ENCODE measurements at places on chromosomes 7 and 10.
A peak's percentile ranks its signal among the peaks of the same experiment; 100 is the strongest.

DNA sequence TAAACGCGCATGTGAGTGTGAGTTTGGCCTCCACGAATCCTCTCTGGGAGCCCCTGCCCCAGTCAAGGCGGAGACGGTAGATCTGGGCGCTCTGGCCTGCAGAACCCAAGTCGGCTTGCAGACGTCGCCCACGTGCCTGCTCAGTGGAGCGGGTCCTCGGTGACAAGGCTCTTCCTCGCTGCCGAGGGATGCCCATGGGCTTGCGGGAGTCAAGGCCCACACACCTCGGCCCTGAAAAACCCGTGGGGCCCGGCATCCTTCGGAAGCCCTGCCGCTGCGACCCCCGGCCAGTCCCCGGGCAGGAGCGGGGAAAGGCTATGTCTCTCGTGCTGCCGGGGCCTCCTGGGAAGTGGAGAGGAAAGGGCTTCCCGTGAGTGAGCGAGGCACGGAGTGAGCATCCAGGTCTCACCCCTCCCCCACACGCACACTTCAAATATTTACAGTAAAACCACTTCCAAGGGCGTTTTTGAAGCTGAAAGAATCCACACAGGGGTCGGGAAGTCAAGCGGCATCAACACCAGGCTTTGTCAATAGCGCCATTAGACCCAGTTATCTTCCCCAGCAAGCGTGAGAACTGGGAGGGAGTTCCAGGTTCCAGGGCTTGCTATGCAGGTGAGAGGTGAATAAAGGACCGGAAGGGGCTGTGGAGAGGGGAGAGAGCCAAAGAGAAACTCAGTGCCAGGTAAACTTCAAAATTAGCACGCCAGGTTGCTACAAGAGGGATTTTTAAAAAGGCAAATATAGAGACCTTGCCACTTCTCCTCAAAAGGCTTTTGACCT lies 1.1 kb upstream of the MNX1 start:
- no peak for DNase-seq

GRCh38 chr7:5564894-5565293 lies 141.3 kb upstream of the TNRC18 start:
- no peak for DNase-seq

GRCh38 chr7:18018296-18019215 lies 9.1 kb downstream of the PRPS1L1 start:
- no peak for DNase-seq

DNA sequence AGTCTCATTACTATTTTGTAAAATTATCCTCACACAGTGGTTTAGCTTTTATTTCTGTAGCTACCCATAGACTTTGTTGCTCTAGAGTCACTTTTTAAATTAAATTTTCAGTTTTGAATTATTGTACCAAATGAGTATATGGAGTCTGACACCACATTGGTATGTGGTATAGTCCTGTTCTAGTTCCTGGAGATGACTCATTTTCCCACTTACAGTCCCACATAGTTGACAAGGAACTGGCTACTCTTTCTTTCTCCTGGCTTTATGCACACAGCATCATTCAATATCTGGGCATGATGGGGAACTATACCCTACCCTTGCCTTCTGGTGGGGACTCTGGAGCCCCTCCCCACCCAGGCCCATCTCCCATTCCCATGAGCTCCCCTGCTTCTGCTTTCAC lies 92.6 kb upstream of the RAB11FIP2 start:
- no peak for DNase-seq

- DNase-seq, result no peak
Observed at GRCh38 chr10:34726862-34727261, 88.2 kb downstream of the PARD3 start.

DNA sequence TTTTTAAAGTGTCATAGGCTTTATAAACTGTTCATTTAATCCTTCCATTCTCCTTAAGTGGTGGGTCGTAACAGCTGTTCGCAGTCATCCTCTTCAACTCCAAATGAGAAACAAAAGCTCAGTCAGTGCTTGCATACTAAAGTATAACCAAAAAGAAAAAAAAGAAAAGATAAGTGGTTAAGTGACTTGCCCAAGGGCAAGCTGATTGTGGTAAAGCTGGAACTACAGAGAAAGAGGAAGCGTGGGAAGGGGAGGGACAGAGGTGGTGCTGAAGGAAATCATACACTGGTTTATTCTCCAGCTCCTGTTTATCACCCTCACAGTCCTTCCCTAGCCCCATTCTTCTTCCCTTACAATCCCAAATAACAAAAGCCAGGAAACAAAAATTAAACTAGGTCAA lies 29.6 kb downstream of the IDE start:
- DNase-seq, result no peak

DNA sequence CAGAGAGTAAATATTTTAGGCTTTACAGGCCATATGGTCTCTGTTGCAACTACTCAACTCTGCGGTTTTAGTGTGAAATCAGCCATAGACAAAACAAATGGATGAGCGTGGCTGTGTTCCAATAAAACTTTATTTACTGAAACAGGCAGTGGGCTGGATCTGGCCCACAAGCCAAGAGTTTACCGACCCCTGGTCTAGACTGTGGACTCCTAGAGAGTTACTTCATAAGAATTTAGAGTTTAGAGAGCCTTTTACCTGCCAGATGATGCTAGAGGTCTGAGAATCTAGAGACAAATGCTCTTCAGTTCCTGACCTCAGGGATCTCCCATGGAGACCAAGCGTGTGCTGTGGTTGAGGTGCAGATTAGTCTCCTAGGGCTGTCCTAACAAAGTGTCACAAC lies 174.8 kb downstream of the PTEN start:
- DNase-seq, result no peak

DNA sequence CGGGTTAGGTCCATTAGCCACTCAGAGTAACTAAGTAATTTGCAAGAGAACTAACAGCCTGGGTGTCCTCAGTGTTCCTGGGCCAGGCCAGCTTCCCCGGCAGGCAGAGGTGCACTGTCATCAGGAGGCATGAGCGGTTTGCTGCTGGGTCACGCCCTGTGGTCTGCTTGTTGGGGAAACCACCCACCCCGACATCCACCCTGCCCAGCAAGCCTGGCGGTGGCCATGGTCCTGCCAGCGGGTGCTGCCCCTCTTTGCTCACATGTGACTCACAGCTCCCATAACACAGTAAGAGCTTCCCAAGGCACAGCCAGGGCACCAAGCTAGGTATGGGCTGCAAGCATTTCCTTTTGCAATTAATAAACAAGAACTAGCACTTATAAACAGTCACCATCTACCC lies 75.9 kb downstream of the RGS10 start:
- DNase-seq, result peak; percentile 44

All from activated CD4-positive, alpha-beta T cell treated with anti-CD3 and anti-CD28 coated beads for 48 hours (primary cell).